ENCODE measurements at places on chromosomes 16 and 17. TPM values are rescaled to one million over a fixed set of nuclear protein-coding genes. Genes with fewer than 3 reads are reported as not detected.

The KRTAP3-2 gene
- polyA plus RNA-seq = not detected

The ADAP2 gene
- polyA plus RNA-seq = 5.0 TPM

The PERCC1 gene
- not detected for polyA plus RNA-seq

The ANKS4B gene
- not detected for polyA plus RNA-seq

The CCL8 gene
- polyA plus RNA-seq = not detected

The TEX14 gene
- polyA plus RNA-seq = not detected

The NDRG4 gene
- polyA plus RNA-seq = 0.81 TPM

The UMOD gene
- not detected for polyA plus RNA-seq

The IL17C gene
- polyA plus RNA-seq = not detected

The G6PC1 gene
- not detected for polyA plus RNA-seq

The TPSG1 gene
- not detected for polyA plus RNA-seq

The AOC3 gene
- polyA plus RNA-seq = not detected

The SLC39A11 gene
- polyA plus RNA-seq = 13.7 TPM

The RPL26 gene
- polyA plus RNA-seq = 1,664 TPM

The TEKT1 gene
- polyA plus RNA-seq = not detected

The GRB7 gene
- polyA plus RNA-seq = not detected

The OR1A1 gene
- not detected for polyA plus RNA-seq

The ADAD2 gene
- not detected for polyA plus RNA-seq

The CCL5 gene
- 66.3 TPM for polyA plus RNA-seq

The EEF2K gene
- 2.2 TPM for polyA plus RNA-seq

The NGFR gene
- polyA plus RNA-seq = not detected

The NPIPA8 gene
- not detected for polyA plus RNA-seq

The CIITA gene
- 173 TPM for polyA plus RNA-seq

The CDC6 gene
- 0.93 TPM for polyA plus RNA-seq

The CENPX gene
- 47.7 TPM for polyA plus RNA-seq

The ACSM5 gene
- not detected for polyA plus RNA-seq

The HOXB3 gene
- polyA plus RNA-seq = 0.34 TPM

The EVPLL gene
- polyA plus RNA-seq = not detected

The SEPTIN12 gene
- not detected for polyA plus RNA-seq

The SSTR5 gene
- polyA plus RNA-seq = not detected

The PSME3IP1 gene
- polyA plus RNA-seq = 91.6 TPM

The KRT28 gene
- not detected for polyA plus RNA-seq

The TMEM88 gene
- polyA plus RNA-seq = not detected

The KRTAP2-1 gene
- polyA plus RNA-seq = not detected

The TNFRSF17 gene
- polyA plus RNA-seq = 83.0 TPM

The RHBDF1 gene
- not detected for polyA plus RNA-seq

The ZNF688 gene
- polyA plus RNA-seq = 40.7 TPM

The MT1G gene
- not detected for polyA plus RNA-seq

The MPP2 gene
- 0.18 TPM for polyA plus RNA-seq

The ULK2 gene
- polyA plus RNA-seq = 1.8 TPM

The SMIM22 gene
- not detected for polyA plus RNA-seq

All from IgD-negative memory B cell (primary cell).